Mesothelial cell of epicardium (in vitro differentiated cells): ENCODE measurements at places on chromosomes 2 and 18. TPM values are rescaled to one million over a fixed set of nuclear protein-coding genes. Genes with fewer than 3 reads are reported as not detected.

Gene PLEKHB2
- 30.9 to 34.6 TPM (median 33.0 TPM) in 3 replicates for total RNA-seq

Gene G6PC2
- total RNA-seq = not detected in 3 replicates

DNA sequence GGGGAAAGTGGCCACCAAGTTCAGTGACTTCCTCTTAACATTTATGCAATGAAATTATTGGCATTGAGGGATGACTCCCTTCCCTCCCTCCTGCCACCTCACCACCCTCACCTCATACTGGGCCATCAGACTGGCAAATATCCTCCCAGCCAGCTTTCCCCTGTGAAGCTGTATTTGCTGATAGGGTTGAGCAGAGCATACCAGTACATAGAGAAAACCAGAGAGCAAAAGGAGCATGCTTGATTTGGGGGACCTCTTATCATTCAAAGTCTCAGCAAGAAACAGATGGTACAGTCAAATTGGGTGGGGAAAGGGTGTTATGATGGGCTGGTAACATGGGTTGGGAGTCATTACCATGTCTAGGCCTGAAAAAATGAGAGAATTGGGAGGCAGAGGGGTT is 19.1 kb upstream of the B3GNT2 start:
- DNase-seq = no peak

DNA sequence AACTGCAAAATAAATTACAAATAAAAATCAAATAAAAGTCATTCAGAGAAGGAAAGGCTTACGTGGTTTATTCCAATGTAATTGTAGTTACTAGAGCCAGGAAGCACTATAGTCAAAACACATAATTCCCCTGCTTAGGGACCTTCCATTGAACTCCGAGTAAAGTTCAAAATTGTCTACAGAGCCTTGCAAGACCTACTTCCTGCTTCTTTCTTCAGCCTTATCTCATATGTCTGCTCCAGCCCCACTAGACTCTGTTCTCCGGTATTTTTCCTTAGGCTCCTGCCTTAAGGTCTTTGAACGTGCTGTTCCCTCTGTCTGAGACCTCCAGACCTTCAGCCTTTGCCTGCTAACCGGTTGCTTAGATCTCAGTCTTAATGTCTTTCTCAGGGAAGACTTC is 104.3 kb downstream of the ARL6IP6 start:
- no peak for DNase-seq

DNA sequence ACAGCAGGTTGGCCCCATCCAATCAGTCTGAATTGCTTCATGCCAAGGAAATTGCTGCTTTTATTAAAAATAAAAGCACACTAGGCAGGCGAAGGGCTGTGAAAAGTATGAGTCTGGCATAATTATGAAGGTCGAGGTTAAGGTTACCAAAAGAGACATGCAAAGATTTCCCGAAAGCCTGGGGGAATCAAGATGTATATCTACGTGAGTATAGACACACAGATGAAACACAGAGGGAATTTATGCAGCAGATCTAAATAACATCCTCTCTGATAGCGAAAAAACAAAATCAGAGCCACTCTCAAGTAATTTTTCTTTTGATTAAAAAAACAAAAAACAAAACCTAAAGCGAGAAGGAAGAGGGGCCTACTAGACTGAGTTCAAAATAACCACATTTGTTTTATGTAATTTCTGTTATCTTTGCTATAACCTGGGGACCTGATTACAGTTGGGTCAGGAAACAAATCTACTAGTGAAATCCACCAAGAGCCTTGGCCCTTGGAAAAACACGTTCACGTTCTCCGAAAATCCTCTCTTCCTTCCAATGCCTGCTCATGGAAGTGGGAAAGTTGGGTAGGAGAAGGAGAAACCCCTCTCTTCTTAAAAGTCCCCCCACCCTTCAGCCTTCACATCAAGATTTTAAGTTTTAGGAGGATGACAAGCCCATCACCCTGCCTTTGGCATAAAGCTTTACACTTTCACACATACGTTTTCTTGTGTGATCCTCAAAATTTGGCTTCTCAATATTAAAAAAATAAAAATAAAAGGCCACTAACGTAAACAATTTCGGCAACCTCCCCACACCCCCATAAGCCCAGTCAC is 1.4 kb downstream of the AAK1 start:
- no peak for DNase-seq

- no peak for DNase-seq
Observed at GRCh38 chr2:1663621-1664020, 80.7 kb downstream of the PXDN start.

DNA sequence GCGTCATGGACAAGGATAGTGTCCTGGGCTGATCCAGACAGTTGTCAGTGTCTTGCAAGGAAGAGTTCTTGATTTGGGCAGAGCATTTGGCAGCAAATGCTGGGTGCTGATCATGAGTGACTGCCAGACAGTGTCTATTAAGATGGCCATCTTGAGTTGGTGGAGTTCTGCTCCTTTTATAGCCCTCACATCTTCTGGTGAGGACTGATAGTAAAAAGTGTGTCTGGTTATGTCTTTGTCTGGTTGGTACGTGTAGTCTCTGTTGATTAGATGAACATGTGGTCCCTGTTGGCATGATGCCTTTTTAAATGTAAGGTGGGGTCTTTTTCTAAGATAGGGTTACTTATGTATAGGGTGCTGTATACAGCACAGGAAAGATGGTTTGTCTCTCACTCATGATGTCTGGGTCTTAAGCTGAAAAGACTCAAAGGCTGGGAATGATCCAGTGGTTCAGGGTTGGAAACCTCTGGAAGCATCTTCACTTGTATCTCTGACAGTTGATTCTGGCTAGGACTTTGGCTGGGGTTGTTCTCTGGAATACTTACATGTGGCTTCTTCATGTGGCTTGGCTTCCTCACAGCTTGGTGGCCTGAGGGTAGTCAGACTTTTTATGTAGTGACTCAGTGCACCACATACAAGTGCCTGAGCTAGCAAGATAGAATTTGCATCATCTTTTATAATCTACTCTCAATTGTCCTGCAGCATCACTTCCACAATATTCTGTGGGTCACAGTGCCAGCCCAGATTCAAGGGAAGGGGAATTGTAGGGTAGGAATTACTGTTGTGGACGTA is 11.8 kb downstream of the MTX2 start:
- DNase-seq = no peak

DNA sequence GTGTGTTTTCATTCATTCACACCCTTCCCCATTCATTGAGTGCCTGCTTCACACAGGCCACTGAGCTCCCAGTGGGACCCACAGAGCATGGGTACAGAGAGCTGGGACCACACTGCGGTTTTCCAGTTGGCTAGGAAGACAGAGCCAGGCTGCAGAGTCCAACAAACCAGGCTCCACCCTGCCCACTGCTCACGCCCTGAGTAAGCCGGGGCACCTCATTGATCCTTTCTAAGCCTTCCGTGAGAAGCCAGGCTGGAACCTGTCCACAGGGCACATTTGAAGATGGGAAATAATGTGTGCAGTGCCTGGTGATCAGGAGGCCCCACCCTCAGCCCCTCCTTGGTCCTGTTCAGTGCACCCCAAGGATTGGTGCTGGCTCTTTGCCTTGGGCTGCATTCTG is 13.5 kb downstream of the KCNIP3 start:
- DNase-seq = no peak
